ENCODE measurements at places on chromosomes 1 and 21. TPM values are rescaled to one million over a fixed set of nuclear protein-coding genes. Genes with fewer than 3 reads are reported as not detected.

Gene TDRD10
- not detected for total RNA-seq

Gene EFNA1
- 0.71 TPM for total RNA-seq

Gene PCSK9
- 13.7 TPM for total RNA-seq

Gene WDR64
- not detected for total RNA-seq

Gene PRKAA2
- 2.2 TPM for total RNA-seq

Gene GUCA2A
- not detected for total RNA-seq

Gene CELA2B
- 0.18 TPM for total RNA-seq

Gene RNF186
- total RNA-seq: not detected

Gene TLR5
- total RNA-seq: under 0.01 TPM
